ENCODE measurements at places on chromosomes 4 and X.
A peak's percentile ranks its signal among the peaks of the same experiment; 100 is the strongest.

GRCh38 chrX:86148024-86148511, at the start of gene DACH2:
DACH2 (plus strand) TSS chrX:86148451.
- DNase-seq: peak; percentile 13

DNA sequence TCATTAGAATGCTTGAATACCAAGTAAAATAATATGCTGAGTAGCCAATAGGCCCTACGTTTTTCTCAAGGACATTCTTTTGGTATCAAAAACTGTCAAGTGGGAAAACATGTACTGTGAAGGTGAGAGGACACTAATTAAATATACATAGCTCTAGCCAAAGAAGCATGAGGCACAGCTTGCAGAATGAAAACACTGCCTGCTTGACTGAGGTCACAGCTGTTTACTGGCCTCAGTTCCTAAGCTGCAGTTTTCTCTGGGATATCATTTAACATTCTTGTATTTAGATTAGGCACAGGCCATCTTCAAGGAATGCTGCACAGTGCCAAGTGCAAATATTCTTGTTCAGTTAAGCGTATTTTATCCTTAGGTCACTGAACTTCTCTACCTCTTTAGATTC, 78.6 kb downstream of the NAP1L3 start:
- no peak for DNase-seq

DNA sequence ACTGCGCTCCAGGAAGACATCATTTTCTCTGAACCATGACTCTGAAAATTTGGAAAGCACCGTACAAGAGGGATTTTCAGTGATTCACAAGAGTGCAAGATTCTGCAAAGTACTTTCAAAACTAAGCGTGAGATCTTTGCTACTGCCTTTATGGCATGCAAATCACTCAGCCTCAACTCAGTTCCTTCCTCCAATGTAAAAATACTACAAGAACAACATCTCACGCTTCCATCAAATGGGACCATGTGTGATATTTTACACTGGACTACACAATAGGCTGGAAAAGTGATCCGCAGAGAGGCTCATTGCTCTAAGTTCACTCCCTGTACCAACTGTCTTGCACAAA, 674 bp upstream of the IL15 start:
- DNase-seq: no peak

- no peak for DNase-seq
These were observed 156.2 kb upstream of the PPP1R2C start for GRCh38 chrX:42934020-42934726.

DNA sequence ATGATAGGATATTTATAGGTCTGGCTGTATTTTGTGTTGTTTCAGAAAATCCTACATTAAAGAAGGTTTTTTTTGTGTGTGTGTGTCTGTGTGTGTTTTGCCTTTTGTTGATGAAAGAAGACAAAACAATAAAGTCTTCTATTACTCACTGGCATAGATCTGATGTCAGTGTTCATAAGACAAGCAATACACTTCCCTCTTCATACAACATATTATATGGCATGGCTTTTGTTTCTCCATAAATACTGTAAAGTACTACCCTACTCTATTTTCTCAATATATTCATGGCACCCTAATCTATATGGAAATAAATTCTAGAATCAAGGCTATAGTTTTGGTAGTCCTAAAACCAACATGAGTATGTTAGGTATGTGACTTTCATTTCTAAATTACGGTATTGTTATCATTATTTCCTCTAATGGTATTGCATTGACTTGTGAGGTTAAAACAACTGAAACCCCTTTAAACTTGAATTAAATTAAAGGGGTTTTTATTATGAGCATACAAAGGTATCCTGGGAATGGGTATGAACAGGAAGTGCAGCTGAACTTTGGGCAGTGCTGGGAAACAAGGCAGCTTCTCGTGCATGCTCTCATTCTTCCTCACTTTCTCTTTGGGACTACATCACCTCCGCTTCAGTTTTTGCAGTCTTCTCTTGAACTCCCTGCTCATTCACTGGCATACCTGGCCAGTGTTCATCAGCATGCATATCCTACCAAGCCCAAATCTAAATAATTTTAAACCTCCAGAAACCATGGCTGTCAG, 70.5 kb upstream of the PRSS48 start:
- no peak for DNase-seq

- DNase-seq: no peak
These were observed 268.6 kb upstream of the VCX start for GRCh38 chrX:7574325-7574724.

- no peak for DNase-seq
These were observed 442.2 kb downstream of the PABPC4L start for GRCh38 chr4:133759428-133759827.

GRCh38 chr4:18847249-18847890, 825.8 kb upstream of the LCORL start:
- DNase-seq: no peak

DNA sequence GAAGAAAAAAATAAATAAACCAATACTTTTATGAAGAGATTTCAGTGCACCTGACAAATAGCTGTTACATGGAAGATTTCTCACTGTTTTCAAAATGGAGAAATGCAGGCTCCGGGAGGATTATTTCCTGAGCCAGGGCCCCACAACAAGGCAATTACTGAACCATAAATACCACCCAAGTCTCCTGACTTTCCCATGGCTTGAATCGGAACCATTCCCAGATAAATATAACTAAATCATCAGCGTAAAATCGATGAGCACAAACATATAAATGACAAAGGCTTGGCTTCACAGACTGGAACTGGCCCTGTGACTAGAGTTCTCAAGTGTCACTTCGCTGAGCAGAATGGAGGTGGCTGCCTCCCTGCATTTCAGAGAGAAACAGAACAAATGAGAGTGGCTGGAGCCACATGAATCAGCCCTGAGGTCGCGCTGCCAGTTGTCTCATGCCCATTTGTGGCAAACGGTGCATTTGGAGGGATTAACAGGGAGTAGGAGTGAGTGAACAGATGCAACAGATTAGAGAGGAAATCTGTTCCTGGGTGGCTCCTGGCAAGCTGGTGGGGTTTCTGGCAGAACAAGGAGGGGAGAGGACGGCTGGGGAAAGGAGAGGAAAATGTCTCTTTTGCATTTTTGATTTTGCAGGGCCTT, 57.3 kb upstream of the STIM2 start:
- no peak for DNase-seq

DNA sequence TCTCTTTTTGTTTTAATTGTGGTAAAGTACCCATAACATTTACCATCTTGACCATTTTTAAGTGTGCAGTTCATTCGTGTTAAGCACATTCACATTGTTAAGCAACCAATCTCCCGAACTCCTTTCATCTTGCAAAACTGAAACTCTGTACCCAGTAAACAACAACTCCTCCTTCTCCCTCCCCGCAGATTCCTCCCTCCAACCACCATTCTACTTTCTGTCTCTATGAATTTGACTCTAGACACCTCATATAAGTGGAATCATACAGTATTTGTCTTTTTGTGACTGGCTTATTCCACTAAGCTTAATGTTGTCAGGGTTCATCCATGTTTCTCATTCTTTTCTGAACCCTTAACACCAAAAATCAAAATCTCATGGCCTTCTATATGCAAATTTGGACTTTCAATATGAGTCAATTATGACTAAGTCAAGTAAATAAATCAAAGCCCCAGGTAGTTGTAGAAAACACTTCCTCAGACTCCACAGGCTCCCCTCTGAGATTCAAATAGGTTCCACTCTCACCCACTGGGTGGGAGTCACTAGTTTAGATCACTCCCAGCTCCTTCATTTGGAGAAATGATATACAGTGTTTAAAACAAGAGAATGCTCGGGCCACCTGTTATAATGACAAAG, 9.8 kb upstream of the RTL5 start:
- no peak for DNase-seq

GRCh38 chr4:150072906-150073714, 5.1 kb upstream of the DCLK2 start:
- no peak for DNase-seq

- DNase-seq: no peak
These were observed 2.7 kb downstream of the CLRN2 start for GRCh38 chr4:17517664-17518063.

- no peak for DNase-seq
These were observed 93.9 kb downstream of the SH3KBP1 start for GRCh38 chrX:19793471-19793870.

DNA sequence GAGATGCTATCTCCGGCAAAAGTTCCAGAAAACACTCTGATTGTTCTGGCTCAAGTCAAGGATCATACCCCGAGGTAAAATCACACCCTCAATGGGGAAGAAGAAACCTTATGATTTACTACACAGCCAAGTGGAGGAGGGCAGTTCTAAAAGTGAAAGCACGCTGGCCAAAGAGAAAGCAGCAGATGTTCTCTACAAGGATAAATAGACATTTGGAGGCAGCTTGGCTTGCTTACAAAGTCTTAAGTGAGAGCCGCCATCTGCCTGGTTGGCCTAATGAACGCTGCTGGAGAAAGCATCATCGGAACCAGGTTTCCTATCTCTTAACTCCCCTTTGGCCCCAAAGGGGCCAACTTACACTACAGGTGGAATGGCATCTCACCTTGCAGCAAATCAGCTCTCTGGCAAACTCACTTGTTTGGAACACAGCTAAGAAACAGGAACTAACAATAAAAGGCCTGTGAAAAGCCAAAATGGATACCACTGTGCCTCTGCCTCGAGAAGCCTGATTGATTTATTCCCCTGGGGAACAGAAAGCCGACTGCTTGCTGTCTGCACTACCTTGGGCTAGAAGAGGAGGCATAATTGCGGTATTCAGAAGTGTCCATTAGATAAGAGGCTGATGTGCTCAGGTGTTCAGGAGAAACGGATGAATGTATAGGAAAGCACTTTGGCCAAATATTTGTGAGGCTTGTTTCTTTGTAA, 22.8 kb downstream of the FRAS1 start:
- DNase-seq: no peak

DNA sequence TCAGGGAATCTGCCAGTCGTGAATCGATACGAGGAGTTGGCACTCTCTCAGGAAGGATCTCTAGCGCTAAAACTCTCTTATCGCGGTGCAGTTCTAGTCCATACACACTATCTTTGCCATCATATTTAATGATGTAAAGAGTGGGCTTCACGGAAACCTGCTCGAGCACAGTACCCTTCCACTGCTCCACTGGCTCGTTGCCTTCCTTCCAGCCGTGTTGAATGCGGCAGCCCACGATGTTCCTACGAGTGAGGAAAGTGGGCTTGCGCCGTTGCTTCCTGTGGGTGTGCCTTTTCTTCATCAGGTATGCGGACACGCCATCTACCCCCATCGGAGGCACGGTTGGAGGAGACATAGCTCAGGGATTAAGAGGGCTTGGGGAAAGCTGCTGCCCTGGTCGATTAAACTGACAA, 661 bp downstream of the SPIN4 start:
- no peak for DNase-seq

- no peak for DNase-seq
These were observed 215.5 kb upstream of the VEGFC start for GRCh38 chr4:177008071-177008835.

DNA sequence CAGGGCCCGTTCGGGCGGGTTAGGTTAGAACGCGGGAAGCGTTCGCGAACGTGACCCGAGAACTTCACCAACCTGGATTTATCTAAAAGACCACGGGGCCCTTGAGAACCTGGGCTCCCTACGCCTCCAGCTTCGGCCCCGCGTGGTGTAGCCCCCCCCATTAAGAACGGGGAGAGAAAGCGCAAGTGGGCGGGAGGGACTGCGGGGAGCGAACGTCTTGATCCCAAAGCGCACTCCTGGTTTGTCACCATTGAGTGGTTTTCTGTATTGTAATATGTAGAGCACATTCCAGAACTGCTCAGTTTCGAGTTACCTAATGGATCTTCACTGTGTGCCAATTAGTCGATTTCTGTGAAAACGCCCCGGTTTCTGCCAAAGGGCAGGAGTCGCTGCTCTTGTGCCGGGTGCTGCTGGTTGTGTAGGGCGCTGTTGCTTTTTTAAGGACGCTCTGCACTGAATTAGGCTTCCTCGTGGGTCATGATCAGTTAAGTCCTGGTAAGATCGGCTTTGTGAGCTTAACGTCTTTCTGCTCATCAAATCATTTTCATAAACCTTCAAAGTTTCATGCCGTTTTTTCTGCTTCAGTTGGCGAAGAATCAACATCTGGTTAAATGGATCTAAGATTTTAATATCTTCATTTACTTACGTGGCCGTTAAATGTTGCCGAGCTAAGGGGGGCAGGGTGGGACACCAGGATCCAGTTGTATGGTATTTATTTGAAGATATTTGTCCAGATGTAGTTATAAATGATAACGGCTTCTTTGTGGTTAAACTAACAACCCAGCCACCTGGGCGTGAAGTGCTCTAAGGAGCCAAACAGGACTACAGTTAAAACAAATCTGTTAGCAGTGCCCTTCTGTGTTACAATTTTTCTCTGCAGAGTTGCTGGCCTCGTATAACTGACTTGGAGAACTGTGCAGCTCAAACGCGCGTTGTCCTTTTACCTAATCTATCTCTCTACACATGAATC, 809 bp downstream of the MND1 start:
- DNase-seq: peak; percentile 41

GRCh38 chr4:111681751-111682150, 463.5 kb upstream of the FAM241A start:
- DNase-seq: no peak

DNA sequence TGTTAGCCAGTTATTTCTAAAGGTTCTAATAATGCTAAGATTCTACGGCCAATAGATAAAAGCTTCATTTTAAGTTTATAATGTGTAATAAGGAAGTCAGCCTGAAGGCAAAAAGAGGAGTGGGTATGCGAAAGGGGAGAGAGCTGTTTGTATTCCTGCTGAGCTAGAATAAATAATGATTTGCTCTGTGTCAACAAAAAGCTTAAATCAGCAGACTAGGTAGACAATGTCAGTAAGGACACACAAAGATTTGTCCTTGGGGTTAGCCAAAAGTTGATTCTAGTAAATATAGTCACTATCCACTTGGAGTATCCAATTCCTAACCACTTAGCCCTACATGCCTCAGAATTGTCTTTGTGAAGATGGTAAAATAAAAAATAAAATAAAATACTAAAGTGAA, 90.3 kb upstream of the GRIA3 start:
- DNase-seq: no peak

Measured in activated CD4-positive, alpha-beta T cell treated with anti-CD3 and anti-CD28 coated beads for 1 hour (primary cell).